GM04504 (cell line): ENCODE measurements at places on chromosomes 3 and 15.
A peak's percentile ranks its signal among the peaks of the same experiment; 100 is the strongest.

- no peak for DNase-seq
These were observed 18.3 kb upstream of the IL20RB start for GRCh38 chr3:136939489-136939888.

- DNase-seq, result no peak
These were observed 452.1 kb upstream of the THBS1 start for GRCh38 chr15:39128746-39129145.

- DNase-seq, result no peak
These were observed 16.0 kb downstream of the LPP start for GRCh38 chr3:188169830-188170455.

- no peak for DNase-seq
These were observed 24.1 kb upstream of the MRPS22 start for GRCh38 chr3:139319428-139320402.

DNA sequence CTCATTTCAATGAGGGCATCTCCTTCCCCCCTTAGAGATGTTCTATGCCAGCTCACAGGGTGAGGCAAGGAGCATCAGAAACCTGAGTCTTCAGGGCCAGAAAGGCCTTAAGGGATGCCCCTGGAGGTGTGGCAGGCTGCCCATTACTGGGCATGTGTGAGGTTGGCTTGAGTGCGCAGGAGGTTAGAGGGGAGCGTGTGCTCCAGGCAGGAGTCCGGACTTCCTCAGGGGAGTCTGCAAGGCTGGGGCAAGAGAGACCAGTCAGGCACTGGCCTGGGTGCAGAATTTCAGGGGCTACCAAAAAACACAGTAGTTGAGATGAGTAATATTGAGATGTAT is 1.9 kb downstream of the LOXL1 start:
- no peak for DNase-seq

GRCh38 chr3:69178082-69178481 is 55.7 kb upstream of the LMOD3 start:
- DNase-seq, result no peak

GRCh38 chr3:71487418-71487817 is 96.1 kb downstream of the FOXP1 start:
- DNase-seq, result no peak

GRCh38 chr15:58475573-58476524 is 44.1 kb downstream of the LIPC start:
- peak; percentile 50 for DNase-seq

DNA sequence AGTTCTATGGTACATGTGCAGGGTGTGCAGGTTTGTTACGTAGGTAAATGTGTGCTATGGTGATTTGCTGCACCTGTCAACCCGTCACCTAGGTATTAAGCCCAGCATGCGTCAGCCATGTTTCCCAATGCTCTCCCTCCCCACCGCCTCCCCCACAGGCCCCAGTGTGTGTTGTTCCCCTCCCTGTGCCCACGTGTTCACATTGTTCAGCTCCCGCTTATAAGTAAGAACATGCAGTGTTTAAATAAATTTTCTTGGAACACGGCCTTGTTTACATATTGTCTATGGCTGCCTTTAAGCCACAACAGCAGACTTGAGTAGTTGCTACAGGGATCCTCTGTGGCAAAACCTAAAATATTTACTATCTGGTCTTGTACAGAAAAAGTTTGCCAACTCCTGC is 41.3 kb upstream of the CORO2B start:
- DNase-seq, result no peak

DNA sequence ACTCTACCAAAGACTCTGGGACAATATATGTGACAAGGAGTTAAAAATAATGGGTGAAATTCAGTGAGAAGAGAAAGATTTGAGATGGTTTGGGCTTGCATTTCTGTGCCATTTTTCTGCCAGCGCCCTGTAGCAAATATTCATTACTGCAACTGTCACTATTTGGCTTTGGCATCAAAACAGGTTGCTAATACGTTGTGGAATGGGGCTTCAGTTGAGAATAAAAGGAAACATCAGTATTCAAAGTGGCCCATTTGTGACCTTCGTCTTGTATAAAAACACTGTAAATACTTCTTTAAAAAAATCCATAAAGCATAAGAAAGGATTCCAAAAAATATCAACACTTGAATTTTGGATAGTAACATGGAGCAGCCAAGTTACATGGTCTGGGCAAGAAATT is 309.2 kb downstream of the ZNF385D start:
- DNase-seq, result no peak

DNA sequence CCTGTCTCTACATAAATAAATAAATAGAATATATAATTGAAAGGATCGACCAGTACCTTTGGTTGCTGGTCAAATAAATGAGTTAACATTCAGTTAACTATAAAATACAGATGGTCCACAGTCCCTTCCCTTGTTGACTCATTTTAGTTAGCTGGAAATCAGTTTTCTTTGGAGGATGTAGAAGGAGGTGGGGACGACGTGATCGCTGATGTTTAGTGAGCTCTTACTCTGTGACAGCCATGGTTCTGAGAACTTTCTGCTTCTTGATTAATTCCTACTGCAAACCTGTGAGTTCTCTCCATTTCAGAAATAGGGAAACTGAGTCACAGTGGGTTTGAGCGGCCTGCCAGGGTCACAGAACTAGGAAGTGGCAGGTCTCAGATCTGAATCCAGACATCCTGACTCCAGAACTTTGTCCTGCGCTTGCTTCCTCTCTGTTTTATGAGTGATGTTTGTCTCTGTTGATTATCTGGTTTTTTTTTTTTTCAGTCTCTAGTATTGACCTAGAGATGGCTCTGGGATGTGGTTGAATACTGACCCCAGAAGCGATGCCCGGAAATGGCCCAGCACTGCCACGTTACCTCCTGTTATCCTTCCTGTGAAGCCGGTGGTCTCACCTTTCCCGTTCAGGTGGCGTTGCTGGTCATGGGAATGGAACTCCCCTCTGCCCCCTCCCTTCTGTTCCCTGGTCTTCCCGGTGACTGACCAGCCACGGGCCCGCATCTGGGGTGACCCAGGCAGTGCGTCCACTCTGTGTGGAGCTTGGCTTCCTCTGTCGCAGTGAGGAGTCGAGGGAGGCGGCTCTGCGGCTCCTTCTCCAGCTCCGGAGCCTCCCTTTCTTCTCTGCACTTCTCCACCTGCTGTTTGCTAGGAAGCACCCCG is 18.2 kb downstream of the SYNM start:
- no peak for DNase-seq

GRCh38 chr15:67307156-67307555 is 52.6 kb downstream of the IQCH start:
- DNase-seq, result no peak
